ENCODE measurements at places on chromosomes 1 and 21.

DNA sequence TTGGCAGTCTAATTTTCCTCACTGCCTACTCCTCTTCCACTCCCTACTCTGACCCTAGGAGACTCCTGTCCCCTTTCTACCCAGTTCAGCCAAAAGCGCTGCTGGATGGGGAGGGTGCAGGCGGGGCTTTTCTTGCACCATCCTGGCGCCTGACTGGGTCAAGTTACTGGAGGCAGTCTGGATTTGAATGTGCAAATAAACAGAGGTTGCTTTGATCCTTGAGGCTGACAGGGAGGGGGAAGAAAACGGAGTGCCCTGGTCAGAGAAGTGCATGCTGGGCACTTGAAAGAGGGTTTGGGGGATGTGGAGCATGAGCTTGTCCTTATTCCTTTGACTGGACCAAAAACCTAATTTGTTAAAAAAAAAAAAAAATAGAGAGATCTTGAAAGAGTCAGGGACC, 76.8 kb upstream of the SOX13 start:
- DNase-seq: no peak

DNA sequence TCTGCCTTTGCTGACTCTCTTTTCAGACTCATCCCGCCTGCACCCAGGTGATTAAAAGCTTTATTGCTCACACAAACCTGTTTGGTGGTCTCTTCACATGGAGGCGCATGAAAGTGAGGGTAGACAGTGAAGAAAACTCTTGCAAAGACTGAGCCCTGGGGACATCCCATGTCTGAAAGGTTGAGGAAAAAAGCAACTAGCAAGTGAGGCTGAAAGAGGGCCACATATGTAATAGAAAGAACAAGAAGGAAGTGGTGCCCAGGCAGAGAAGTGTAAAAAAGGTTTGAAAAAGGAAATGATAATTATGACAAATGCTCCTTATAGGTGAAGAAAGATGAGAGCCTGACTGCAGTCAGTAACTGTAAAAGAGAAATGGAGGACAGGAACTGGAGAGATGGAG, 115.9 kb upstream of the NEK7 start:
- no peak for DNase-seq

DNA sequence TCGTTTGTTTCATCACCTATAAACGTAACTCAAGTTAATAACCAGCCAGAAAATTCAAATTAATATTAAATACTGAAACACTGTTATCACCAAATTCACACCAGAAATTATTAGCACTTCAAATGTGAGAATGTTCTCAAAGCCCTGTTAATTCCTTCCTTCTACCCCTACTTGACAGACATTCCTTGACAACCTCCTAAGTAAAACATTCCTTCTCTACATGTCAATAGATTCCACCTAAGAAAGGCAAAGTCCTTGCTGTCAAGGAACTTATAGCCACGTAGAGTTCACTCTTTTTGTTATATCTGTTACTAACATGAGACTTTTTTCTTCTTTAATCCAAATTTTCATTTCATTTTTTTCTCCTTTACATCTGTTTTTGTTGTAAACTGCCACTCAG, 441.5 kb downstream of the SMYD3 start:
- DNase-seq: no peak

DNA sequence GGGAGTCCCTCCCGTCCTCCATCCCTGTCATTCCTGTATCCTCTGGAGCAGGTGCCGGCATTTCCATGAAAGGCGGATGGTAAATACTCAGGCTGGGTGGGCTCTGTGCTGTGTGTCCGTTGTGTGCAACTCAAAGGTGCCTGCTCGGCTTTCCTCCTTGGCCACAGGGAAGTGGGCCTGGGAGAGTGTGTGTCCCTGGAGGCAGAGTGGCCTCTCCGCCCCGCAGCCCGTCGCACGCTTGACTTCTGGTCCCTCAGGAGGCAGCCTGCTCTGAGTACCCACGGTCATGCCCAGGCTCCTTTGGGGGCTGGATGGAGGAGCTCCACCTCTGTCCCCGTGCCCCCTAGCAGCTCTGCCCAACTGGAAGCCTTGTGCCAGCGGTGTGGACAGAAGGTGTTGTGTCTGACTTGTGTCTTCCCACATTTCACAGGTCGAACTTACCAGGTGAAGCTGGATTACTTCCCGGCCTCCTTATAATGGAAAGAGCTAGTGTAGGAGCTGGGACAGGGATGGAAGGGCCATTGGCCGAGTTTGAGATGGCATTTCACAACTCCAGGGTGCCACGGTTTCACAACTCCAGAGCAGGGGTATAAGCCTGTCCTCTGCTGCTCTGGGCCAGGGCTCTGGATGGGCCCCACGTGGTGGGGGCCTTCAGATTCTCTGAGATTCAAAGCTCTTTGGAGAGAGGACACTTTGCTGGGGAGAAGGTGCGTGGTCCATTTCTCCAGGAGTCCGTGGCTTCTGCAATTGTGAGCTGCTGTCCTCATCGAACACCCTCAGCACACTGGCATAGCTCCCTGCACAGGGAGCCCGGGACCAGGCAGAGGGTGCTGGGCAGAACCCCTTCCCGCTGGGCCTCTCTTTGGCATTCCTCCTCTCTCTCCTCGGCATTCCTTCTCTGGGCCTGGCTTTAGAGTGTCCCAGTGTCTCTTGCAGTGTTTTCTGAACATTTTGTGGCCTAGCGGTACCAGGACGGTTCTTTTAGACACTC, 152.7 kb upstream of the COL6A1 start:
- DNase-seq: no peak

- no peak for DNase-seq
Measured at GRCh38 chr1:209585197-209585596, 1.7 kb downstream of the CAMK1G start.

- DNase-seq: no peak
Measured at GRCh38 chr1:168304865-168305264, 24.2 kb downstream of the TBX19 start.

- no peak for DNase-seq
Measured at GRCh38 chr1:107966550-107966949, 1.6 kb upstream of the VAV3 start.

GRCh38 chr1:27299385-27300271, 22.3 kb upstream of the TMEM222 start:
- no peak for DNase-seq

DNA sequence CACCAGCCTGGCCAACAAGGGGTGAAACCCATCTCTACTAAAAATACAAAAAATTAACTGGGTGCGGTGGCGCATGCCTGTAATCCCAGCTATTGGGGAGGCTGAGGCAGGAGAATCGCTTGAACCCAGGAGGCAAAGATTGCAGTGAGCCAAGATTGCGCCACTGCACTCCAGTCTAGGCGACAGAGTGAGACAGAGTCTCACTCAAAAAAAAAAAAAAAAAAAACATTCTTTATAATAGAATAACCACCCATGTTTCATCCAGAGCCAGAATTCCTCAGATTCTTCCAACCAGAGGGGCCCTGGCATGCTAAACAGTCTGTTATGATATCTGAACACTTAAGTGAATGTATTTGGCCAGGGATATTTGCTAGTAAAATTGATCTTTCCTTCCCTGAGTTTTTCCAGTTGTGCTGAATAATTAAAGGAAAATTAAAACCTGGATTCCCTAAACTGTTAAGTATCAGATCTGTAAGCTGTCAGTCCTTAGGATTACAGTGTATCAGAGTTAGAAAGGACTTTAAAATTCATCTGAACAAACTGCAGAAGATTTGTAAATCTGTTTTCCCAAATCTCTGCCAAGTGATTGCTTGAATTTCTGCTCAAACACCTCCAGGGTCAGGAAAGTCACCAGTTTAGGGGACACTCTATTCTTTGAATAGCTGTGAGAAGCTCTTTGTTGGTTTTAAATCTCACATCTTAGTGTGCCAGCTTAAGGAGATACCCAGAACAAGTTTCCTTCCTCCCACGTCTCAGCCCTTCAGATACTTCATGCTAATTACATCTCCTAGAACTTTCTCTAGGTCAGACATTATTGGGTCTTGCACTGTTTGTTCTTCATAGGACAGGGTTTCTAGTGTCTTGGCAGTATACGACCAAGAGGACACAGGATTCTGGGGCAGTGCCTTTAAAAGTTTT, 84.6 kb upstream of the BMP8A start:
- DNase-seq: no peak

DNA sequence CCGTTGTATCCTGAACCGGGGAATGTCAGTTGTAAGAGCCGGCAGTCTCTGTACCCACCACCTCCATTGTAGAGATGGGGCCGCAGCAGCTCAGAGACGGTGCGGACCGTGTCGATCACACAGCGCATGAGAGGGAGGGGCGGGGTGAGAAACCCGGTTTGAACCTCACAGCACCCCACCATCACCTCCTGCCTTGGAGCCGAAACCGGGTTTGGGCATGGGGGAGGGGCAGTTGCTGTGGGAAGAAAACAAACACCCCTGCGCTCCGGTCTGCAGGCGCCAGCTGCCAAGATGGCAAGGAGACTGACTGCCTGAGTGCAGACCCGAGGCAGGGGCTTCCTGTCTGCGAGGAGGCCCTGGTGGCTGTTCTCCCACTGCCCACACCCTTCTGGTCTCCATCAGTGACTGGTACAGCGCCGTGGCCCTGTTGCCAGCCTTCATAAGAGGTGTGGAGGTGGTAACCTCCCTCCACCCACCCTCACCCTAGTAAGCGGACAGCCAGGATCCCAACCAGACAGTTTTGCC, 69.2 kb upstream of the SSBP3 start:
- DNase-seq: no peak

DNA sequence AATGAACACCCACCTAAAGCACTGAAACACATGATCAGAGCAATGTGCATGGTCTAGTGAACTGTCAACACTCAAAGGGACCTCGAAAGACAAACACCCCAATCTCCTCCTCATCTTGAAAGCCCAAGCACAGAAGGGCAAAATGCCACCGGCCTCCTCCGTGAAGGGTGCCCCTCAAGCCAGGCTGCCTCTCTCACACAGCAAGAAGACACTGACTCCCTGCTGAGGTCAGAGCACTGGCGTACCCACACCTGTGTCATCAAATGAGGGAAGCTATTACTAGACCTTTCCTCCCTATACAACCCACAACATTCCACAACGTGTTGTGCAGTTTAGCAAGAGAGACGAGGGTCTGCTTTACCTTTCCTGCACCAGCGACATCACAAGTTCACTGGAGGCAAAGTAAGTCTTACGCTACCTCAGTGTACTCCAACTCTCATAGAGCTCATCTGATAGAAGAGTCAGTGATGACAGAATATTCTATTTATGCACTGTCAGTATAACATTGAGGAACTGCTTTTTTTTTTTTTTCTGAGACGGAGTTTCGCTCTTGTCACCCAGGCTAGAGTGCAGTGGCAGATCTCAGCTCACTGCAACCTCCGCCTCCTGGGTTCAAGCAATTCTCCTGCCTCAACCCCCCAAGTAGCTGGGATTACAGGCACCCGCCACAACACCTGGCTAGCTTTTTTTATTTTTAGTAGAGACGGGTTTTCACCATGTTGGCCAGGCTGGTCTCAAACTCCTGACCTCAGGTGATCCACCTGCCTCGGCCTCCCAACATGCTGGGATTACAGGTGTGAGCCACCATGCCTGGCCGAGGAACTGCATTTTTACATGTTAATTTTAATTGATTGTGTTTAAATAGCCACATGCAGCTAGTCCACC, 3.3 kb downstream of the SH3BP5L start:
- no peak for DNase-seq

DNA sequence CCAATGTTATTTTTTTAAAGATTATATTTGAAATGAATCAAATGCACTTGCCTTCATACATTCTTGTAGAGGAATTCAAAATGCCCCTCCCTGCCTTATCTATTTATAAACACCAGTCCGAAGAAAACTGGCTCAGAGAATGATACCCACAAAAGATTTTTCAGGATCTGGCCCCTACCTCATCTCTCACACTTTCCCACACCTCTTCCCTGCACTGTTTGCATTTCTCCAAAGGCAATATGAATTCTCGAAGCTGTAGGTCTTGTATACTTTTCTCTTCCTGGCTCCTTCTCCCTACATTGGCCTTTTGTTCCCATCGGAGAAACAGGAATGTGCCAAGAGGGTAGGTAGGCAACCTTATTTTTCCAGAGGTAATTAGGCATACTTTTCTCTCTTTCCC, 12.0 kb upstream of the CCDC190 start:
- DNase-seq: no peak

GRCh38 chr1:214739621-214740238, 136.7 kb downstream of the CENPF start:
- no peak for DNase-seq

GRCh38 chr21:44817914-44818639, at the start of gene SUMO3:
SUMO3 (minus strand) TSS chr21:44818062; CDS start chr21:44817968, 94 bp downstream.
- DNase-seq: peak; percentile 75

GRCh38 chr21:44728716-44729115, 17.3 kb upstream of the TSPEAR start:
- DNase-seq: no peak

DNA sequence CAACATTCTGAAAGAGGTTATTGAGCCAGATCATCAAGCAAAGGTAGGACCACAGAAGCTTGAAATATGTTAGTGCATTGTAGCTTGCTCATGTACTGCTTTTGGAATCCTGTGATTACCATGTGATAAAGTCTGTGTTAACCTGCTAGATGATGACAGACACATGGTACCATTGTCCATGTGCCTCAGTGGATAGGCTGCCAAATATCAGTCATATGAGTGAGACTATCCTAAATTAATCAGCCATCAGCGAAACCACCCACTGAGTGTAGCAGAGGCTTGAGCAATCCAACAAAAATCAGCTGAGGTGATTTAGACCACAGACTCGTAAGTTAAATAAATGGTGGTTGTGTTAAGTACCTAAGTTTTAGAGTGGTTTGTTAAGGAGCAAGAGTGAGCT, 32.7 kb upstream of the CRB1 start:
- DNase-seq: no peak

DNA sequence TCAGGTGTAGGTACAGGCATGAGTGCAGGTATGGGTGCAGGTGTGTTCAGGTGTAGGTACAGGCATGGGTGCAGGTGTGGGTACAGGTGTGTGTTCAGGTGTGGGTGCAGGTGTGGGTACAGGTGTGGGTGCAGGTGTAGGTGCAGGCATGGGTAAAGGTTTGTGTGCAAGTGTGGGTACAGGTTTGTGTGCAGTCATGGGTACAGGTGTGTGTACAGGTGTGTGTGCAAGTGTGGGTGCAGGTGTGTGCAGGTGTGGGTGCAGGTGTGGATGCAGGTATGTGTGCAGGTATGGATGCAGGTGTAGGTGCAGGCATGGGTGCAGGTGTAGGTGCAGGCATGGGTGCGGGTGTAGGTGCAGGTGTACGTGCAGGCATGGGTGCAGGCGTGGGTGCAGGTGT, 79.4 kb upstream of the ACTL8 start:
- no peak for DNase-seq

- no peak for DNase-seq
Measured at GRCh38 chr1:37634244-37634991, at the start of gene RSPO1. RSPO1 (minus strand) TSS chr1:37634892; CDS start chr1:37629661, 5,231 bp downstream.

- DNase-seq: no peak
Measured at GRCh38 chr1:212182171-212182570, 103.0 kb upstream of the PPP2R5A start.

DNA sequence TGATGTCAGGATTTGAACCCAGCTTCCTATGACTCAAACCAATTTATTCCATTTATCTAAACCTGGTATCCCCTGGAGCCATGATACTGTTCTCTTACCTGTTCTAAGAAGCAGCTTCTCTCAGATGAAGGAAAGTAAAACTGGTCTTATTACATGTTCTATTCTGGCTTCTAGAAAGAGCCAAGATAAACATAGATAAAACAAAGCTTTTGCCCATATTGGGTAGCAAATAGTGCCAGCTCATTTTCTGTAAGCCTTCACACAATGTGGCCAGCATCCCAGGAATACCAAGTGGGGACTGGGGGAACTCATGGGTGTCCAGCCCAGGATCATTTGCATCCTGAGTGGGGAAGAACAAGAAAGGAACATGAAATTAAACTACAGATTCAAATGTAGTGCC, 53.5 kb upstream of the EPHA8 start:
- no peak for DNase-seq
